ENCODE measurements at places on chromosomes 2 and 18.

GRCh38 chr2:106694964-106695470 lies 190.9 kb downstream of the ST6GAL2 start:
- no peak for DNase-seq

DNA sequence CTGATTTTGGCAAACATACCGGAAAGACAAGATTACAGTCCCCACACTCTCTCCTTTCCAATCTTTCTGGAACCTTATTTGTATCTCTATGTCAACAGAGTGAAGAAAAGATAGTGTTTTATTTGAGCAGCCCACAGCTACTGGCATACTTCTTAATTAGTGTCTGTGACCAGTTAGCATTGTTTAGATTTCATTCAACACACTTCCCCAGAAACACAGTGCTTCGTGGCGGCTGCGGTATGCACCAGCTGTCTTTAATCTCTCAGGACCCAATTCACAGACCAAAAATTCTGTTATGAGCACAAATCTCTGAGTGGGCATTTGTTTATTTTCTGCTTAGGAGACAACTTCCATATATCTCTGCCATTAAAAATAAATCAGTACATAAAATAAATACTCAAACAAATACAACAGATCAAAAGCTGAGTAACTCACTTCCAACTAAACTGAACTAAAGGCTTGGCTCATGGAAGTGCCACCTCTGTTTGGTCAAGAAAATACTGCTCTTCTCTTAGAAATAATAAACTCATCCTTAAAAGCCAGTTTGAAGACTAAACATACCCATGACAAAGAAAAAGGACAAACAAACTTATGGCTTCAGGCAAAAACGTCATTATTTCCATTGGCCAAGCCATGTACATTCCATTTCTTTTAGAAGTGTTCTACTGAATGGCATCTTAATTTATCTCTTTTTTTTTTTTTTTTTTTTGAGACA lies 392.4 kb downstream of the TXNL1 start:
- DNase-seq: no peak

DNA sequence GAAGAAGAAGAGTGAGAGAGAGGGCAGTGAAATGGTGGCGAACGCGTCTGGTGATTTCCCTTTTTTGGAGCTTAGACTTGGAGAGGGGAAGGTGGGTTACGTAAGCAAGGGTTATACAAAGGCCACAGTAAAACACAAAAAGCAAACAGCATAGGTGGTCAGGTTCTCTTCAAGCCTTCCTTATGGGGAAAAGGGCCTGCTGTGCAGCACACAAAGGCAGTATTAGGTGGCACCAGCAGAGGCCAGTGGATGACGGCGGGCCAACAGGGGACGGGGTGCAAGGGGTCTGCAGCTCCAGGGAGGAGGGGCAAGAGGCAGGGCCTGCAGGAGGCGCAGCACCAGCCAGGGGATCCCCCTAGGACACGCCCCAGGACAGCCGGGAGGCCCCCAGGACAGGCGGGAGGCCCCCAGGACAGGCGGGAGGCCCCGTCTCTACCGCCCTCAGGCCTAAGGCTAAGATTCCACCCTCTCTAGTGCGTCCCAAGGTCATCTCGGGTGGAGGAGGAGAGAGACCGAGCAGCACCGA lies 32.6 kb upstream of the NPC1 start:
- DNase-seq: no peak

DNA sequence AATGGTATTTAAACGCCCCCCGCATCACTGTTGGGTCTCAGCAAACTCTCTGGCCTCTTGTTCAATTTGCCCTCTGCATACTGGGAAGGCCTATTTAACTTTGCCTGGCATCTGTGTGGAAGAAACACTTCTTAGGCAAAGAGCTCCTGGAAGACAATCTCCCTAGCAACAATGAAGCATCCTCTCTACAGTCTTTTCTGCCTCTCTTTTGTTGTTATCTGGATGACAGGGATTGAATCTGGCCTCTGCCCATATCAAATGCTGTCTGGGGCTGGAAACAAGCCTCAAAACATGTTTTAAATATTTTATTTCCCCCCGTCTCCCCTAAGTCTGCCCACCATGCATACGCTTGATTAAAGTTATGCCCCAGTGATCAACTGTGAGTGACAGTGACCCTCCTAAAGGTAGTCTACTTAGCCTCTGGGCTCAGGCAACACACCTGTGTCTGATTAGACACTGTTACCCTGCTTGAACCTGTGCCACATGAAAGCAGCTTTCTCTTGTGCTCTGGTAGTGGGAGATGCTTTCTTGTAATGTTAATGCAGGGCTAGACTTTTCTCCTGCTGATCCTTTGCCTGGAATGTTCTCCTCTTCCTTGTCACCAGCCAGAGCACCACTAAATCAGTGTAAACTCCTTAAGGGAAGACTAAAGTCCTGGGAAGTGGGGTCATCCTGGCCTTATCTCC lies 34.9 kb downstream of the CDC42EP3 start:
- DNase-seq: no peak

DNA sequence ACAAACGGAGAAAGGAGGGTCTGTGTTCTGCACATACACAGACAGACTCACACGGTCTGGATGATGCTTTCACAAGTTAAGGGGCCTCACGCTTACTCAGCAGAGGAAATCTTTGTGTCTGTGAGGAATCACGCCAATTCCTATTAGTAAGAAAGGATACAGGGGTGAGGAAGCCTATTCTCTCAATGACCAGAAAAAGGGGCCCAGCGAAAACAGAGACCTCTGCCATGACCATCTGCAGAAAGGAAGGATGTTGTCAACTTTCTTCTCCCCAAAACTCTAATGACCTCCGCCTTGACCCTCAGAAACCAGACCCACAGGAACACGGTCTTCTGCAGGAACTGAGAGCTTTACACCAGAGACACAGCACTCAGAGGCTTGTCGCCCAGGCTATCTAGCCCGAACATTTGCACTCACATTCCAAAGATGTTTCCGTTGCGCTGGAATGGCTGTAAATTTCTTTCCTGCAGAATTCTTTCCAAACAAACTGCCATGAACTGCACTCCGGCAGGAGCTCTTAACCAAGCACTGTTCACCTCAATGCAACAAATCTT lies 186.3 kb downstream of the TCF4 start:
- no peak for DNase-seq

GRCh38 chr2:168210895-168211570 lies 36.4 kb downstream of the STK39 start:
- DNase-seq: peak; percentile 51

DNA sequence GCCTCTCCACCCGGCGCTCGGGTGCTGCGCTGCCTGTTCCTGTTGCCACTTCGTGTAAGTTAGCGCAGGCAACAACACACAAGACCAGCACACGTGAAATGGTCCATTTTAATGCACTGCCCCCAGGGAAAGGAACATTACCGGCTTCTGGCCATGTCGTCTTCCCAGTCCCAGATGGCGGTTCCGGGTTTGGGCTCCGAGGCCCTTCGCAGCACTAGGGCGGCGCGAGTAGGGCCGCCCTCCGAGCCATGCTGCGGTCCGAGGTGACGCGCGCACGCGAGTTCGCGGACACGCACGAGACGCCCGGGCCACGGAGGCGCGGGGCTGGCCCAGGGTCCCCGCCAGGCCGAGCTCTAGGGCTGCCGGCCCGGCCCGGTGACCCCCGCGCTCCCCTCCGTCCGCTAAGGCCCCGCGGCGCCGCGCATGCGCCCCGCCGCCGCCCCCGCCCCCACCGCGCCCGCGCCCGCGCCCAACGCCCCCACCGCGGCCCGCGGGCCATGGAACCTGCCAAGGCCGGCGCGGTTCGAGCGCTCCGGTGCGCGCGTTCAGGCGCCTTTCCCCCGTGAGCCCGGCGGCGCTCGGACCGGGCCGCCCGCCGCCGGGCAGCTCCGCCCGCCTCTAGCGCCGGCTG lies 367 bp upstream of the ZNF236 start:
- peak; percentile 52 for DNase-seq

DNA sequence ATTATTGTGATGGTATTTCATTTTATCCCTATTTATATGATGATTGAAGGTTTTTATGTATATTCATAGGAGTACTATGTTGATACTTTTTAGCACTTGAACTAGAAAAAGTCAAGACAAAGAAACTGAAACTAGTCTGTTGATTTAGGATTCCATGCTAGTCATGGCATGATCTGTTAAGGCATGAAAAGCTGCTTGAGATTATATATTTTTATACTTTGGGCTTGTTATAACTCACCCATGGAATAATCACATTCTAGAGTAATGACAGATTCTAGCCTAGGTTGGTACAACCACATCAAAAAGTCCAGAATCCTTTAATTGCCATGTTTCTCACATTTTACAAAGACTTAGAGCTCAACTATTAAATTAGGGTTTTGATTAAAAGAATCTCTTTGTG lies 472.6 kb upstream of the CELF4 start:
- no peak for DNase-seq

GRCh38 chr2:21467280-21467818 lies 343.6 kb downstream of the TDRD15 start:
- no peak for DNase-seq

- no peak for DNase-seq
These were observed 222.0 kb upstream of the FN1 start for GRCh38 chr2:215657844-215658243.

- no peak for DNase-seq
These were observed 35.0 kb downstream of the EMILIN2 start for GRCh38 chr18:2881840-2882195.

GRCh38 chr2:96507957-96508520 lies 2.9 kb upstream of the NEURL3 start:
- DNase-seq: no peak

- DNase-seq: no peak
These were observed 132.8 kb upstream of the SERTAD2 start for GRCh38 chr2:64786343-64787018.

GRCh38 chr2:216915557-216916150 lies 55.8 kb upstream of the TNP1 start:
- no peak for DNase-seq

DNA sequence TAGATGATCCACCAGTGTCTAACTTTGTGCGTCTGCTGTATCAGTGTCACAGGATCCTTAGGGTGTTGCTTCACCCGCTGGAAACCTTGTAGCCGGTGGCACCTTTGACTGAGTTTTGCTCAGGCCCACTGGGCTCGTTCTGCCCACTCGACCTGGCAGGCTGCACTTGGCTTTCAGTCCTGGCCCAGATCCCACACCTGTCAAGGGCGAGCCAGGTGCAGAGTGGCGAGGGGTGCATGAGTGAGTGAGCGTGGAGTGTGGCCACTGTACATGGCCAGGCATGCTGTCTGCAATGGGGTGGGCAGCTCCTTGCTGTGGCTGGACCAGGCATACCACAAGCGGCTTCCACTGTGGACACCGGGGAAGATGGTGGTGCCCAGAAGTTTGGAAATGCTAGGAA lies 179.0 kb downstream of the FAM210A start:
- DNase-seq: no peak

GRCh38 chr2:164066095-164066494 lies 330.3 kb upstream of the FIGN start:
- DNase-seq: no peak

GRCh38 chr2:206442474-206442832 lies 879 bp upstream of the ADAM23 start:
- no peak for DNase-seq

GRCh38 chr2:37456479-37456878 lies 112.0 kb downstream of the QPCT start:
- DNase-seq: no peak

DNA sequence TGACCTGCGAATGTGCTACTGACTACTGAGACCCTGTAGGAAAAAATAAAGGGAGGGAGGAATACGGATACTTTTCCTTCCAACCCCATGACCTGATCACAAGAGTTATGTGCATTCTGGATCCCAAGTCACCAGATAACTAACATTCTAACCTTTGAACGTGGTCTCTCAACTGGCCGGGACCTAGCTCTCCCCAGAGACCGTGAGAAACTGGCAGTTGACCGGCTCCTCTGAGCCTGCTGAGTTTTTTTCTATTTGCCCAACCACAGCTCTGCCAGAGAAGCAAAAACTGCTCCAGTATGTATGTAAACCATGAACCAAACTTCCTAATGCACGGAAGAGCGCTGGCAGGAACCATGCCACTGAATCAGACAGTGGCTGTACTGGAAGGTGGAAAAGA lies 47.5 kb upstream of the PTMA start:
- DNase-seq: no peak

DNA sequence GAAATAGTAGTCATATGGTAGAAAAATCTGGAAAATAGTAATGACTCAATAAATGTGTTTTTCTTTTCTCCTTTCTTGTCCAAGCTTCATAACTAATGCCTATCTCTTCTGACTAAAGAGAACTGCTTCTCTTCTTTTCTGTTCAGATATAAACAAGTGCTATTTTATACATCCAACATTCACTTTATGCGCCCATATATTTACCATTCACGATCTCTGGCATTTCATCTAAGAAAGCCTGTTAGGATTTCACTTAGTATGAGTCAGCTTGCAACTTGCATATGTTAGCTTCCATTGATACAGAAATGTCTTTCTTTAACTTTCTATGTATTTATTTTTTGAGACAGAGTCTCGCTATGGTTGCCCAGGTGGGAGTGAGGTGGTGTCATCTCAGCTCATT lies 224.9 kb downstream of the VAPA start:
- DNase-seq: peak; percentile 28

GRCh38 chr2:43812006-43812405 lies 26.6 kb downstream of the ABCG5 start:
- no peak for DNase-seq

DNA sequence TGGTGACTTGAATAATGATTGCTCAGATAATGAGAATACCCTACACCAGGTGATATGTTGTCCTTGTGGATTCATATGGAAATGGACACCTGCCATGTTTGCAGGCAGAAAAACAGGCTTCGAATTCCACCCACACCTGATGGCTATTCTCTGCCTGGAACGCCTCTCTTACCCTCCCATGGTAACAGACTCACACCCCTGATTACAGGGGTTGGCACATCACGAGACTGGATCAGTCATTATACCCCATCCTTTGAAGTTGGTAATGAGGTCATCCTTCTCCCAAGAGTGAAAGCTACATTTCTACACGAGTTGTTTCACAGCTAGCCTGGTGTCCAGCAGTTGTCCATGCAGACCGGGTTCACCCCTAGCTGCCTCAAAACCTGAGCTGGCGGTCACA lies 71.4 kb upstream of the MBOAT2 start:
- no peak for DNase-seq

- no peak for DNase-seq
These were observed 39.1 kb downstream of the CUL3 start for GRCh38 chr2:224545884-224546644.

DNA sequence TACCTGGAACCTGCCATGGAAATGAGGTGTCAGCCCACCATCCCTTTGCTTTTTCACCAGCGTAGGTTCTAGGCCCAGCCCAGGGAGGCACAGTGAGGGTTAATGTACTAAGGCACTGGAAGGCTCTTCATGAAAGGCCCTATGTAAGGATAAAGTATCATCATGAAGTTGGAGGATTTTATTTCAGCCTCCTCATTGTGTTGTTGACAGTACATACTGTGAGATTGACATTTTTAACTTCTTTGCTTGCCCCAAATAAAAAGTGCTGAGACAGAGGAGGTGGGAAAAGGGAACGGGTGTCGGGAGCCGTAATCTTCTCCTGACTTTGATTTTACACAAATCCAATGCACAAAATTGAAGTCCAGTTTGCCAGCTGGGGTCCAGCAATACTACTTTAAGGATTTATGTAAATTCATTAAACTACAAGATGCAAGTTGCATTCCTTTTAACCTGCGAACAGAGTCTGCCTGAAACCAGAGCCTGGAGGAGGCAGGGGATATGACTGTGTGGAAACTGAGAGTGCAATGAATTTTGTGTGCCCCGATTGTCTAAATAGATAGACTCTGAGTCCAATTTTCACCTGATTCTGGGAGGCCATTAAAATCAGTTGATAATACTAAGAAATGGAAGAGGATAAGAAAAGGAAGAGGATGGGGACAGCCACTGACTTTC lies 5.4 kb upstream of the NCKAP5 start:
- DNase-seq: no peak

All from COLO829 (cell line).